ENCODE measurements at places on chromosomes 5 and 9.

- peak; percentile 47 for DNase-seq
Observed at GRCh38 chr5:57325678-57326397, 152.0 kb downstream of the GPBP1 start.

- no peak for DNase-seq
Observed at GRCh38 chr5:170832241-170832640, 29.6 kb upstream of the RANBP17 start.

DNA sequence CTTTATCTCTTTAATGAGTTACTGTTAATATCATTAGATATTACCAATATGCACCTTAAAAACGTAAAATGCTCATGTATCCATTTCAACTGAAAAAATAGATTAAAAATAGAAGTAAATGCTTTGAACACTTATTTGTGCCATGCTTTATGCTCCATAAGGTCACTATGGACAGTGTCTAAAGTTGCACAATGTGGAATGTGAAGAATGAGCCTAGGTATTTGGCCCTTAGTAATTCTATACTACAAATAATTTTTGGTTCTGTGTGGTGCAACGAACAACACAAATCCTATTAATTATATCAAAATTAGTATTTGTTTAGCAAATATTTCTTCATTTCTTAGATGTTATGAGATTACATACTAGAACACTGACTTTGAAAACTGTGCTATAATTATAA lies 469.9 kb upstream of the TUSC1 start:
- DNase-seq = no peak

- DNase-seq = no peak
Observed at GRCh38 chr5:77629509-77630113, 8.9 kb downstream of the OTP start.

DNA sequence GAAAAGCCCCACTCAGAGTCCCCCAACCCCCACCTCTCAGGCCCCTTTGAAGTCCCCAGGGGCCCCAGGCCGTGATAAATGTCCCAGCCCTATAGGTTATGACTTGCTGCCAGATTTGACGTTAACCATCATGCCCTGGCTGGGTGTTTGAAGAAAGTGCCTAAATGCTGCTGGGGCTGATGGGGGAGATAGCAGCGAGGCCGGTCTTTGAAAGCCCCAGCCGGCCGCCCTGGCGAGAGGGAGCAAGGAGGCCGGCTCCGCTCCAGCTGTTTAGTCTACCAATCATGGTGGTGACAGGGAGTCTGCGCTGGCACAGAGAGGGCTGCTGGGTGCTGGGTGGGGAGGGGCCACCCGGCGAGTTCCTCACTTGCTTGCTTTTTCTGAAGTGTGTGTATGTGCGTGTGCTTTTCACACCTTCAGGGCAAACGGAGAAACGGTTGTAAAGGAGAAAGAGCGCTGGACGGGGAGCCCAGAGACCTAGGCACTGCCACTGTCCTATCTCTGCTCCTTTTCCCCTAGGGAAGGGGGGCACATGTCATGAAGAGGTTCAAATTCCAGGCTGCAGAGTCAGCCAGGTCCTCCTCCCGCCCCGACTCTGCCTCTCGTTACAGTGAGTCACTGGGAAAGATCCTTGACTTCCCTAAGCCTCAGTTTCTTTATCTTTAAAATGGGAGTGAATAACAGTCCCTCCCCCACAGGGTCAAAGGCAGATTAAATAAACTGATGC lies 126.1 kb upstream of the HAND1 start:
- DNase-seq = peak; percentile 65

DNA sequence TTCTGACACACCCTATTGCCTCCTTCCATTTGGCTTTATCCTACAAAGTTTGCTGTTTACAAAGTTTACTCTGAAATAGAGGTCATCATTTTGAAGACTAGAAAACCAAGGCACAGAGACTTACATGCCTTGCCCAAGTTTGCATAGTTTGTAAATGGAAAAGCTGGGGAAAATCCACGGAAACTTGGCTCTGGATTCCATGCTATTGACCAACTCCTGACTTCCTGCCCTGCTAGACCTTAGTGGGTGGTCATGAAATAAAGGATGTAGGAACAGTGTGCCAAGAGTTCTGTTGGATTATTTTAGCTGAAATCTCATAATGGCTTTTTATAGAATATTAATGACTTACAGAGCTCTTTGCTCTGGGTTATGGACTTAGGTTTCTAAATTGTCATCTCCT lies 69.5 kb downstream of the GRIA1 start:
- peak; percentile 71 for DNase-seq
